ENCODE measurements at places on chromosomes 2 and 18.

DNA sequence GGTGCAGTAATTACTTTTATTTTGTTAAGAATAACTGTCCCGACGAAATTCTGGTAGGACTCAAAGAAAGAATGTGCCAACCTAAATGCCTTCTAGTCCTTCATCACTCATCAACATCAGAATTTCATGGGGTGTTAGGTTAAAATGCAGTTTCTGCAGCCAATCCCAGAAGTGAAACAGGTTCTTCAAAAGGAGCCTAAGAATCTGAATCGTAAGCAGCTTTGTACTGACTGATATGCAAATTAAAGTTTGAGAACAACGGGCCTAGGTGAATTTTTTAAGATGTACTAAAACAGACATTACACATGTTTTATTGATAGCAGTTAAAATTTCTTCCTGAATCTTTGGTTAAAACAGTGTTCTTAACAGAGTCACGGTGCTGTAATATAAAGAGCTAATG, 140.3 kb upstream of the ZC3H15 start:
- no peak for DNase-seq

GRCh38 chr2:14304326-14304725, 328.2 kb upstream of the LRATD1 start:
- no peak for DNase-seq

DNA sequence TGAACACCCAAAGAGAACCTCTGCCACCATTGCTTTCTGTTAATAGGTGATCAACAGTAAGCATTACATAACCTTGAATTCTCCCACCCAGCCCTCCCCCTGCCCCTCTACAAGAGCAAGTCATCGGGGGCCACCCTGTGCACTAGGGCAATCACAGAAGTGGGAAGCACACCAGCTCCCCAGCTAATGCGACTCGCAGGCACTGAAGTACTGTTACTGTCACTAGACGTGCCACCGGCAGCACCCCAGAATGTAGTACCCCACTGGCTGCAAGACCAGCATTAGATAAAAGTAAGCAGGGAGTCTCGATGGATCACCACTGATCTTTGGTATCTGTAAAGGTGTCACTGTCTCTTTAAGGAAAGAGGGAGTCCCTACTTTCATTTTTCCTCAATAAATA, 167.6 kb downstream of the FAM210A start:
- no peak for DNase-seq

GRCh38 chr2:134193006-134193405, 60.9 kb upstream of the MGAT5 start:
- DNase-seq: peak; percentile 90

DNA sequence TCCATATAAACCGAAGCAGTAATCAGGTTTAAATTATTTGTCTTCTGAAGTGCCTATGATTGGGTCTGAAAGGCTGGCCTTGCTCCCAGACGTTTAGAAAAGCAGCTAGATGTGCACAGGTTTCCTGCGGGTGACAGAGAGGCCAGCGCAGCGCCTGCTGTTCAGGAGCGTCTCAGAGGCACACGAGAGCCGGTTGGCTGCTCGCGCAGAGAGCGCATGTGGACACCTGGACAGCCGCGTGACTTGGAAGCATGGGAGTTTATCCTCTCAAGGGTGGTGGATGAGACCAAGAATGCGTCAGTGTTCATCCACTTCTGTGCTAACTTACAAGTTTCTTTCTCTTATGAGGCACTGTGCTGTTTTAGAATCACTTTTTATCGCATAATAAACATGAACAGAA, 303.7 kb downstream of the PTGR3 start:
- no peak for DNase-seq

Measured in fibroblast of skin of scalp (primary cell).